KG1 (cell line): ENCODE measurements at places on chromosomes 12 and 14.

DNA sequence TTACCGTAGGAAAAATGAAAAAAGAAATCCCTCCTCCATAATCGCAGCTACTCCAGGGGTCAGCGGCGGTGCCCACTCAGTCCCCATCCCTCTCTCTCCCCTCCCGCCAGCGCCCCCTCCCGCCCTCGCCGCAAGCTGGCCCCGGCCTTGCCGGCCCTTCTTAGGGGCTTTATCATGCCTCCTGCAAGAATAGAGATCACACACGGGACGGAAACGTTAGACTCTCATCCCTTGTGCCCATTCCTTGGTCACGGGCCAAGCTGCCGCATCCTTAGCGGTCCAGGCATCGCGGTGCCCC lies 692 bp upstream of the COX14 start:
- no peak for DNase-seq

DNA sequence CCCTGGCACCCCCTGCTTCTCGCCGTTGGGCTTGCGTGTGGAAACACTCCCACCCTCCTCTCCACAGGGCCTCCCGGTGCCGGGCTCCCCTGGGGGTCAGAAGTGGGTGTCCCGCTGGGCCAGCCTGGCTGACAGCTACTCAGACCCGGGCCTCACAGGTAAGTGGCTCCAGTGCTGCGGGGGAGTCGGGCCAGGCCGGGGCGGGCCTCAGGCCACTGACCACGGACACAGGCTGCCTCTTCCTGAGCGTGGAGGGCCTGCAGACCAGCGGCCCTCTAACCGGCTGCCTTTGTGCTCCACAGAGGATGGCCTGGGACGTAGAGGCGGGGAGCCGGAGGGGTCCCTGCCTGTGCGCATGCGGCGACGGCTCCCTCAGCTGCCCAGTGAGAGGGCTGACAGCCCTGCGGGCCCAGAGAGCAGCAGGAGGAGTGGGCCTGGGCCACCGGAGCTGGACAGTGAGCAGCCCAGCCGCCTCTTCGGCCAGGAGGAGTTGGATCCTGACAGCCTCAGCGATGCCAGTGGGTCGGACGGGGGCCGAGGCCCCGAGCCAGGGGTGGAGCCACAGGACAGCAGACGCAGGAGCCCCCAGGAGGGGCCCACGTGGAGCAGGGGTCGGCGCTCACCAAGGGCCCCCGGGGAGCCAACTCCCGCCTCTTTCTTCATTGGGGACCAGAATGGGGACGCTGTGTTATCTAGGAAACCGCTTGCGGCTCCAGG lies 21.1 kb downstream of the CEP170B start:
- DNase-seq = no peak

GRCh38 chr12:4272424-4273272 lies 914 bp upstream of the CCND2 start:
- DNase-seq = peak; percentile 71

GRCh38 chr14:38828183-38828827 lies 274.7 kb downstream of the SEC23A start:
- DNase-seq = peak; percentile 46

GRCh38 chr12:41274643-41275042 lies 86.5 kb downstream of the PDZRN4 start:
- DNase-seq = no peak
